Osteoblast (primary cell): ENCODE measurements at places on chromosomes 4 and X. TPM values are rescaled to one million over a fixed set of nuclear protein-coding genes. Genes with fewer than 3 reads are reported as not detected.

The EGFL6 gene
- total RNA-seq, result under 0.01 and 0.29 TPM in 2 replicates

The TMEM271 gene
- total RNA-seq, result not detected in 2 replicates

The LUZP4 gene
- not detected in 2 replicates for total RNA-seq

DNA sequence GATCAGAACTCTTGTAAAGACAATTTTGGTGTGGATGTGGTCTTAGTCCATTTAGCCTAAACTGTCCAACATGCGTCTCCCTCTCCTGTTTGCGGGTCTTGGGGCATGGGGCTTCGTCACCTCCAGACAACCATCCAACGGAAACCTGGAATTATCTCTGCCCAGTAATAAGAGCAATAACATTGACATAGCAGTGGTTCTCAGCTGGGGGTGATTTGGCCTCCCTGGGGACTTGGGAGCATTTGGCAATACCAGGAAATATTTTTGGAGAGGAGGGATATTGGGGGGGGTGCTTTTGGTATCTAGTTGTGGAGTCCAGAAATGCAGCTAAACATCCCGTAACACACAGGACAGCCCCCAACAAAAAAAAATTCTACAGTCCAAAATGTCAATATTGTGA, 47.2 kb downstream of the SEL1L3 start:
- no peak for DNase-seq

DNA sequence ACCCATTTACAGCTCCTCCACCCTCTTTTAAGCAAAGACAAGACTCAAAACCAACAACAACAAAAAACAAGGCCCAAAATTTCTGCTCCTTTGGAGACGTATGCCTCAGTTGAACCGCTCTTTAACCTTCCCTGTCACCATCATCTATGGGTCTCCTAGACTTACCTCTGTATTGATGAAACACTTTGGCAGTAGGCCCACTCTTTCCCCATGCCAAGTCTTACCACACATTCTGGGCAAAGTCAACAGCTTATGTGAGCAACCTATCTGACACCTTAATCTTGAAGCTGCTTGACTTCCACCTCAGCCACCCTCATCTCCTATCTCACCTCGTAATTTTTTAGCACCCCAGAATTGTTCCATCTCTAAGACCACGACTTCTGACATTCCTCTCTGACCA, 99.7 kb upstream of the CXorf66 start:
- no peak for DNase-seq

The HAUS7 gene
- 8.3 and 14.1 TPM in 2 replicates for total RNA-seq
